ENCODE measurements at places on chromosomes 2 and 18.

DNA sequence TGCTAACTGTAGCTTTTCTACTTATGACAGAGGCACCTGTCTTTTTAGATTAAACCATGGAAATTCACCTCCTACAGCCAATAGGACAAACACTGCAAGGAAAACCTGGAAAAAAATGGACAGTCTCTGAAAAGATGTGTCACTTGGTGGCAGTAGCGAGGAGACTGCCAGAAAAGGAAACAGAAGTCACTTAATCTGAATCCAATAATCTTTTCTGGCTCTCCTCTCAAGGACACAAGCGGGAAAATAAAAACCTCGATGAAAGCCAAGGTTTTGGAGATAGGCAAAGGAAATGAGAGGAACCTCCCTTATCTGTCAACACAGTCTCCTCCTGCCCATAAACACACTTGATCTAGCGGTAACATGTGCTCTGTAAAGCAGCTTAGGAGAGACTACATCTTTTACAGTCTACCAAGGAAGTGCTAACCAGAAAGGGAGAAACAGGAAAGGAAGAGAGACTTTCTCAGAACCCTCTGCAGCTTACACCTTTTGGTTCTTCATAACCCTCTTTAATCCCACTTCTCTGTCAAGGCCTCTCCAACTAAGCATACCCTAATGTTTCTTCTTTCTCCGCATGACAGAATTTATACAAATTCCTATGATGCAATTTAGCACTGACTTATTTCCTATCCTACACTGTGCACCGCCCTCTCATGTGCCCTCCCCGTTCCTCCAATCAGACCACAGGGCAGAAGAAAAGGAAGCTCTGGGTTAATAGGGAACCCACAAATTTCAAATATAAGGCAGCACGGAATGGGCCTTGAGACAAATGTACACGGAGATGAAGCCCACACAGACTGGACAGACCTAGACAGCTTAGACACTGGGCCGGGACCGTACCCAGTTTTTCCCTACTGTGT is 52.8 kb downstream of the CLASP1 start:
- DNase-seq = no peak

- no peak for DNase-seq
Observed at GRCh38 chr2:26612522-26613240, 28.5 kb downstream of the CIB4 start.

GRCh38 chr2:176653479-176654443 is 384.5 kb downstream of the MTX2 start:
- no peak for DNase-seq

- DNase-seq = no peak
Observed at GRCh38 chr2:186426153-186427016, 59.7 kb upstream of the ZC3H15 start.

GRCh38 chr2:45648636-45649035 is 2.8 kb upstream of the PRKCE start:
- DNase-seq = no peak

GRCh38 chr2:216242365-216242764 is 129.9 kb downstream of the MARCHF4 start:
- DNase-seq = no peak

GRCh38 chr2:140344838-140345237 is 1564.6 kb upstream of the NXPH2 start:
- DNase-seq = no peak

DNA sequence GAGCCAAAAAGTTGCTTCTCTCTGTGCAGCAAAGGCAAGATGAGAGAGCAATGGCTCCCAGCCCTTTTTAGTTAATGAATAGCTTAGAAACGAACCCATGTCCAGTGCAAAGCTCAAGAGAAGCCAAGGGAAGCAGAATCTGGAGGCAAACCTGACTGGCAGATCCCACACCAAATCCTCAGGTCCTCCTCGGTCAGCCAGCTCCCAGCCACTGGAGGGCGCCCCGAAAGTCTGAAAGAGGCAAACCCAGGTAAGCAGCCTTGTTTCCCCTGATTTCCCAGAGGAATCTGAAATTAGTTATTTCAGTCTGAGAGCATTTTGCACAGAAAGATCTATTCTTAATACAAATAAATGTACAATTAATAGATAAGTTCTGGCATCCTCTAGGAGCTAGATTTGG is 71.3 kb upstream of the PID1 start:
- no peak for DNase-seq

GRCh38 chr18:27839141-27839540 is 337.8 kb downstream of the CDH2 start:
- no peak for DNase-seq

GRCh38 chr2:142588269-142588668 is 289.2 kb upstream of the KYNU start:
- DNase-seq = no peak

- DNase-seq = no peak
Observed at GRCh38 chr2:12597610-12598009, 119.1 kb upstream of the TRIB2 start.

DNA sequence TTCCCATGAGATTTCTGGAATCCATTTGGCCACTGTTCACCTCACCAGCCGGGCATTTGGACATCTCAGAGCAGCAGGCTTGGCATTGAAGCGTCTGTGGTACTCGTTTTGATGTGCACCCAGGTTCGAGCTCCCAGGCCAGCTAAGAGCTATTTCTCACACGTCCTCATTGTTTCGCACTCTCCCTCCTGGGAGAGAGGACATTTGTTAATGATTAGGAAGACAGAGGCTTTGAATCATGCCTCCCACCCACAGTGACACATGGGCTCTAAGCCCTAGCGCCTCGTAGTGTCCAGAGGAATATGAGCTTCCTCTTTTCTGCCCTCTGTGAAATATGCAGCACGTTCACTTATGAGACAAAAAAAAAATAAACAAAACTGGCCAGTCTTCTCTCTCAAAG is 361.8 kb downstream of the RND3 start:
- no peak for DNase-seq
